ENCODE measurements at places on chromosomes 2 and 18.

DNA sequence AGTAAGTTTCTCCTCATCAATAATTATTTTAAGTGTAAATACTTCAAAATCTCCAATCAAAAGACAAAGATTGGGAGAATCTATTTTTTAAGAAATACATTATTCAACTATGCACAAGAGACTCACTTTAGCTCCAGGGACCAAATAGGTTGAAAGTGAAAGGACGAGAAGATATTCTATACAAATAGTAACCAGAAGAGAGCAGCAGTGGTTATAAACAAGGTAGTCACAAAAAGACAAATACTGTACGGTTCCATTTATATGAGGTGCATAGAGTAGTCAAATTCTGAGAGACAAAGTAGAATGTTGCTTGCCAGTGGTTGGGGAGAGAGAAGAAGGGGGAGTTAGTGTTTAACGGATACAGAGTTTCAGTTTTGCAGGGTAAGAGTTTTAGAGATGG, 69.8 kb downstream of the POU3F3 start:
- no peak for DNase-seq

- no peak for DNase-seq
Measured at GRCh38 chr2:88032070-88032702, 15.8 kb upstream of the RNU2-63P start.

- peak; percentile 92 for DNase-seq
Measured at GRCh38 chr18:23336101-23336500, 117.0 kb upstream of the RIOK3 start.

- DNase-seq = peak; percentile 85
Measured at GRCh38 chr2:176096986-176097819, 2.4 kb upstream of the HOXD12 start.

- DNase-seq = peak; percentile 26
Measured at GRCh38 chr2:9738535-9739496, 104.5 kb upstream of the TAF1B start.

DNA sequence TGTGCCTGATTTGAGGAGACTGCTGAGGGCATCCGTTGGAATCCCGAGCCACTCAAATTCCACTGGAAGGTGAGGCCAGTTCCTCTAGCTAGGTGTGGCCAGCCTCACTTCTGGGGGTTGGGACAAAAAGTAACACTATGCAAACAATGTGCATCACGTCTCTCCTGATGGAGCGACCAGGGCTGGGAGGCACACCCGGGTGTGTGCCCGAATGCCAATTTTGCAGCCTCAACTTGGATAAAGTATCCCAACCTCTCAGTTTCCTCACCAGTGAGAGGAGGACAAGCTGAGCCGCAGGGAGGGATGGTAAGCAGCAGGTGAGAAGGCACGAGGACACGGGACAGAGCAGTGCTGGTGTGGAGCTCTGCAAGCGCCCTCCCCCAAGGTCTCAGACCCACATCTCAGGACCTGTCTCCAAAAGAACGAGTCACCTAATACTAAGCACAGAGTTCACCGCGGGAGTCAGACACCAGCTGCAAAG, 218.3 kb downstream of the HAUS1 start:
- DNase-seq = no peak

DNA sequence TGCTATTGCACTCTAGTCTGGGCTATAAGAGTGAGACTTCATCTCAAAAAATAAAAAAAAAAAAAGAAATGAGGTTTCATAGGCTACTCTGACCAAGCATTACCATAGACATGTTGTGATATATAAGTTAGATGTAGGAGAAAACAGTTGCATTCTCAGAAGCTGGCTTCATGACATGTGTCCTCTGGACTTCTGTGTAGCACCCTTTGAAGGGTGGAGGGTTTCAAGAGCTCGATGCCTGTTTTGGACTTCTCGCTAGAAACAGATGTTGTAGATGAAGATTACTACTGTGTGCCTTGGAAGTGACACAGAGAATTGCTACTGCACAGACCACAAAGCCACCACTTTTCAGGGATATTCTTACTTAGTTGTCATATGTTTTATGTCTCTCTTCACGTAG, 91.0 kb downstream of the TMEM247 start:
- no peak for DNase-seq

DNA sequence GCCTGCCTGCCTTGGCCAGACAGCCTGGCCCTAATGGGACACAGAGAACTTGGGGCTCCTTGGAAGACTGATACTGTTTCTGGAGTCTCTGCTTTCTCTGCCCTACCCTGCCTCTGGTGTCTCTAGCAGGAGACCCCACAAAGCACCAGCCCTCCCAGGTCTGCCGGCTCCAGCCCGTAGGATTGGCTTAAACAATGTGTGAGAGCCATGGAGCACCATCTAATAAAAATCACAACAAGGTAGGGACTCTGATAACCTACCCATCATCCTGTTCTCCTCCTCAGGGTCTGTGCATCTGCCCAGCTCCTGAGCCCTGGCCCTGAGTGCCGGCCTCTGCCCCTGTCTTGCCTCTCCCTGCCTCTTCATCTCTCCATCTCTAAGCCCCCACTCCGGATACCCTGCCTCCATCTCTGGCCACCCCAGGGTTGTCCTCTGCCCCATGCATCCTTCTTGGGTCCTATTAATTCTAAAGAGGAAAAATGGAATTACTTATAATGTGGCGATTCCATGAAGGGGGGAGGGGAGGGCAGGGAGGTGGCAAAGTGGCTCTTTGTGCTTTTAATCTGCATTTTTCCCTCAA, 1.2 kb upstream of the ECEL1 start:
- no peak for DNase-seq

- DNase-seq = no peak
Measured at GRCh38 chr2:238930216-238930615, 82.3 kb downstream of the TWIST2 start.

GRCh38 chr2:125398738-125399524, 1257.0 kb upstream of the GYPC start:
- no peak for DNase-seq

DNA sequence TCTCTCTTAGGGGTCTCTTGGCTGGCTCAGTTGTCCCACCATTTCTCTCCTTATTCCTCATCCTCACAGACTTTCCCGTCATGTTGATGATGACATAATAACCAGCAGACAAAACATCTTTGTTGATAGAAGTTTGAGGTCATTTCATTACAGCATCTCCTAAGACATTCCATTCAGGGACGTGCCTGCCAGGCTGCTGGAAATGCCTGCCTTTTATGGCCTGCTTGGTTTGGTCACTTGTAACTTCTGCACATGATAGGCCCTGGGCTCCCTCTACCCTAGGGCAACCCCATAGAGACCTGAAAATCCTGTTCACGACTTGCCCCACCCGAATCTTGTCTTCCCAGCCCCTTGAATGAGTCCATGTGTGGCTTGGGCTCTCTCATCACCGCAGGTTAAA, 81.7 kb downstream of the SDC1 start:
- no peak for DNase-seq

- no peak for DNase-seq
Measured at GRCh38 chr18:22300665-22301636, 116.8 kb downstream of the CTAGE1 start.

DNA sequence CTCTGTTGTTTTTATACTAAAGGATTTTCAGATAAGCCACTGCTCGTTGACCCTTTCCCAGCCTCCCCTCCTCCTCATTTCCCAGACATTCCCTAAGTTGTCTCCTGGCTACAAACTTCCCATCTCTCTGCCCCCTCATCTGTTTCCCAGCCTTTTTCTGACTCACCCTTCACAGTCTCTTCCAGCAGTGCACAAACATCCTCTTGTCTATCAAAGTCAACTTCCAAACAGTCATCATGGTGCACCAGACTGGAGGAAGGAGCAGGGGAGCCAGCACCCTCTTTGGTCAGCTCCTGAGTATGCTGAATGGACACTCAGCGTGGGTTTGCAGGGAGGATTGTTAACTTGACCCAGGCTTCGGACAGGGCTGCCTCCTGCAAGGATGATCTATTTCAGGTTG, 26.6 kb upstream of the SPRED2 start:
- no peak for DNase-seq

- peak; percentile 65 for DNase-seq
Measured at GRCh38 chr2:149703281-149703680, 115.7 kb upstream of the MMADHC start.

- no peak for DNase-seq
Measured at GRCh38 chr2:124884315-124884714, 859.2 kb downstream of the CNTNAP5 start.

GRCh38 chr2:95165030-95165370, 609 bp upstream of the ZNF2 start:
- DNase-seq = no peak

DNA sequence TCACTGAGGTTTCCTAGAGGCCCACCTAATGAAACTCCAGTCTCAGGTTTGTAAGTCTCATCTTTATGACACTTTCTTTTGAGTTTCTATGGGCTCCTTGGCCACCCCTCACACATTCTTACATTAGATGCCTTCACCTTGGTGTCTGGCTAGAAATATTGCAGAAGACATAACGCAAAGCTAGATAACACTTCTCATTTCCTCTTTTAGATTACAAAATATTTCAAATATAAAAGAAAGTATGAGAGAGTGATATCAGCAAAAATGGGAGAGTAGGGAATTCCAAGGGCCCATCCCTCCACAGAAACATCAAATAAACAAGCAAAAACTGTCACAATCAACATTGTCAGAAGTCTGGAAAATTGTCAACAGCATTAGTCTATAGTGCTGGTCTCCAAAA, 43.3 kb upstream of the ZCCHC2 start:
- no peak for DNase-seq

- no peak for DNase-seq
Measured at GRCh38 chr2:29202819-29203495, 87.7 kb downstream of the CLIP4 start.

DNA sequence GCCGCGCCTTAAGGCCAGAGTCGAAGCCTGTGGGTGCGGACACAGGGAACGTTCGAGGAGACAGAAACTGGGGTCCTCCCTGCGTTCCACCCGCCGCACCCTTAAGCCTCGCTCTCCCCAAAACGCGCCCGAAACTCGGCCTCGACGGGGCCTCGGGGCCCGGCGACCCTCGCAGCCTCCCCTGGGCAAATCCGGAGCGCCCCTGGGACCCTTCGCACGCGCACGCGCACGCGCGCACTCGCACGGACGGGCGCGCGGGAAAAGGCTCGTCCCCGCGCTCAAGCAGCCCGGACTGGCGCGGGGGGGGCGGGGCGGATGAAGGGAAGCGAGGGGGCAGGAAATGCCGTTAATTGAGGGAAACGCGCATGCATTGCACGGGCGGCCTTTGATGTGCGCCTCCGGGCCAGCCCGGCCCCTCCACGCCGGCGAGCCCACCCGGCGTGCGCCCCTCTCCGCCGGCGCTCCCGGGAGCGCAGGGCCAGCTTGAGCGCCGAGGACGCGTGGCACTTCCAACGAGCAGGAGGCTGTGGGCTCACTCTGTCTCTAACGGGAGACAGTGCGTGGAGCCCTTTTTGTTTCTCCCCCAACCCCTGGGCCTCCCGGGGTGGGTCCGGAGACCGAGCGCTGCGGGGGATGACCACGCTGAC, 5.4 kb upstream of the SALL3 start:
- DNase-seq = no peak

DNA sequence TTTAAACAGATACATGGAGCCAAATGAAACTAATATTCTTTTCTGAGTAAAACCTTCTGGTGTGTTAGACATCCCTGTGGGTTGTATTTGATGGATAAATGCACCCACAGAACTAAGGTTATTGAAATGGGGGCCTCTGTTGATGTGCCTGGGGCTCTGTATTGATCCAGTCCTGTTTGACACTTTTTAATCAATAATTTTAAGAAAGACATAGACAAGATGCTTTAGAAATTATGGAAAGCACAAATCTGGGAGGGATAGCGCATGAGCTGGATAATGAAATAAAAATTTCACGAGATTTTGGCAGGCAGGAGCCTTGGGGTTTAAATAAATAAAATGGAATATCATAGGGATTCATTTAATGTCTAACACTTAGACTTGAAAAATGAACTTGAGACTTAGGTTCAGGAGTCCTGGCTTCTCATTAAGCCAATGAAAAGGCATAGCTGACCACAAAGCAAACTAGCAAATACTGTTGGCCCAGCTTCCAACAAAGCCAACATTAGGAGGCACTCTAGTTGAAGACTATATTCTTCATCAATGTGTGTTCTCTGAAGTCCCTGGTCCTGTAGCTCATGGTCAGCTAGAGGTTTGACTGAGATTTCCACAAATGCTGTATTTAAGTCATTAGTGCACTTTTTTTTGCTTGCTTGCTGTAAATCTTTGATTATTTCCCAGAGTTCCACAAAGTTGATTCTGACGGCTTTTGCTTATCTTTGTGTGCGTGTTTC, 64.2 kb upstream of the SH3RF3 start:
- DNase-seq = no peak

DNA sequence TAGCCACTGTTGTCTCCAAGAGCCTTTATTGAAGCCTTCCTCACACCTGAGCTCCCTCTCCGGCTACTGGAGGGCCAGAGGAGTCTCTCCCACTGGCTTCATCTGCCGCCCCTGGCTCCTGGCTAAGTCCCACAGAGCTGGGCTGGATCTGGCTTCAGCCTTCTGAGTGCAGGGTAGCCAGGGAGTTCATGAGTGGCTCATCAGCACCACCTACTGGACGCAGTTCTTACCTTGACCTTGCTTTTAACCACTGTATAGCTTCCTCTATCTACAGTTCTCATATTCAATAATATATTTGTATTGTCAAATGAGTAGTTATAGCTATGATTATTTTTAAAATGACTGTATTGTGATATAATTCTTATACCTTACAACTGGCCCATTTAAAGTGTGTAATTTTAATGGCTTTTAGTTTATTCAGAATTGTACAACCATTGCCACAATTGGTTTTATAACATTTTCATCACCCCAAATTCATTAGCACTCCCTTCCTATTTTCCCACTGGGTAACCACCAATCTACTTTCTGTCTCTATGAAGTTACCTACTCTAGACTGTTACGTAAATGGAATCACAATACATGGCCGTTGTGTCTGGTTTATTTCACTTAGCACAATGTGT, 17.7 kb downstream of the CNDP1 start:
- peak; percentile 92 for DNase-seq

DNA sequence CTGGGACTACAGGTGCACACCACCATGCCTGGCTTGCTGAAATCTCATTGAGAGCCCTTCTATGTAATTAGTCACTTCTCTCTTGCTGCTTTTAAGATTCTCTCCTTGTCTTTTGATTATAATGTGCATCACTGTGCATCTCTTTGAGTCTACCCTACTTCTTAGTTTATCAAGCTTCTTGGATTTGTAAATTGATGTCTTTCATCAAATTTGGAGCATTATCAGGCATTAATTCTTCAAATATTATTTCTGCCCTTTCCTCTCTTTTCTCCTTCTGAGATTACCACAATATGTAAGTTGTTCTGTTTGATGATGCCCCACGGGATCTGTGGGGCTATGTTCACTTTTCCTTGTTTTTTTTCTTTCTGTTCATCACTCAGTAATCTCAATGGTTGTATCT, 9.0 kb upstream of the MARCO start:
- DNase-seq = no peak

DNA sequence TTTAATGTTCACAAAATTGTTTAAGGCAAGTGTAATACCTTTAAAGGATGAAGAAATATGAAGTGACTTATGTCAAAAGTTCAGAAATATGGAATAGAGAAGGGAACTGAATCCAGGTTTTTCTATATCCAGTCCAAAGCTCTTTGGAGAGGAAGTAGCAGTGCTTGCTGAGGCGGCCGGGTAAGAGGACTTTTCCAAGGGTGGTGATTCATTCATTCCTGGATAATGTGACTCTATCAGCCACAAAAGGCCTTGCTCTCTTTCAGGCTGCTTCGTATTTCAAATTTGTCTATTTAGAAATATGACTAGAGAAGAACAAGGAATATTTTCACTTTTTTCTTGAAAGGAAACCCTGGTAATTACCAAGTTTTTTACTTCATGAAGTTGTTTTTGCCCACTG, 830.1 kb upstream of the ZEB2 start:
- peak; percentile 2 for DNase-seq

Measured in dermis blood vessel endothelial cell (primary cell).